ENCODE measurements at places on chromosomes 12 and 14.

DNA sequence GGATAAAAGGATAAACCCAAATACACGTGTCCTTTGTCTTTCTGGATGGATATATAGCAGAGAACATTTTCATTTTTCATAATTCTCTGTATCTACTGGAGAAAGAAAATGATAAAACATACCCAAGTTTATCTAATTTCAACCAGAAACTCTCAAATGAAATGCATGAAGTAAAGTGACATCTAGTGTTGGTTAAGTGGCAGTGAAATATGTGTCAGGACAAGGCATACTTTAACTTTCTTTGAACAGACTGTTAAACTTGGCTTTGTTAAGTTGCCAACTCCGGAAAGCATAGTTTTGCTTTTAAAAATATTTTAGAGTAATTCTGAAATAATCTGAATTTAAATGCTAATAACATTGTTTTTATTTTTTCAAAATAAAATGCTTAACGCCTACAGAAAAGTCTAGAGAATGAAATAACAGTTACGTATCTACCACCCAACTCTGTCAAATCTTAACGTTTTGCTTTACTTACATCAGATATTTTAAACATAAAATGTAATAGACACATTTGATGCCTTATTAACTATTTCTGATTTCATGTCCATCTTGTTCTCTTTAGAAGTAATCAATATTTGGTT lies 25.2 kb upstream of the NTN4 start:
- DNase-seq = peak; percentile 56

DNA sequence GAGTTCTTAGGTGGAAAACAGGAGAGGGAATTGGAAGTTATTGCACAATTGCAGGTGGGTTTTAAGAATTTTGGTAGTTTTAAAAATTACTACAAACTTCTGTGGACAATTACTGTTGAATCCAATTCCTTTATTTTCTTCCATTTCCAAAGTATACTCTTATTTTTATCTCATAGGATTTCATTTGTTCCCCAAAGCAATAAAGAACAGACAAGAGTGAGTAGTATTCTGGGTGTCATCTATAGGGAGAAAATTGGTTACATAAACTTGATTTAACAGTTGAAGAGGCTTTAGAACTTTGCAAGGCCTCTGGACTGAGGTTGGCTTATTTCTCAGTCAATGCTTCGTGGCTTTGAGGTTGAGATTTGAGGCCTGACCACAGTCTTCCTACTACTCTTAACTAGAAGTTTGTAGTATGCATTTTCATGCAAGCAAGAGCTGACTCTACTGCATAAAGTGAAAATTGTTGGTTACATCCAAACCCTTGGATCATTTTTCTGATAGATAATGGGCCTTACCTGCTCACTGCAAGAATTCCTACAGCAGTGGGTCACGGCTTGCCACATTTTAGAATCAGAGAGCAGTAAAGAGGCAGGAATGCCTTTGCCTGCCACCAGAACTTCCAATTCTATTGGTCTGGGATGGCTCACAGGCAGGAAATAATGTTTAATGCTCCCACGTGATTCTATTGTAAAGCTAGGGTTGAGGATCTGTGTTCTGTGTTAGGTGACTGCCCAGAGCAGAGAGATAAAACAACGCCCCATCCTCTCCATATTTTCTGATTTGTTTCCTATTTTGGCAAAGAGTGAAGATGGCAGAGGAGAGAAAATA lies 270.5 kb downstream of the TTC6 start:
- no peak for DNase-seq

DNA sequence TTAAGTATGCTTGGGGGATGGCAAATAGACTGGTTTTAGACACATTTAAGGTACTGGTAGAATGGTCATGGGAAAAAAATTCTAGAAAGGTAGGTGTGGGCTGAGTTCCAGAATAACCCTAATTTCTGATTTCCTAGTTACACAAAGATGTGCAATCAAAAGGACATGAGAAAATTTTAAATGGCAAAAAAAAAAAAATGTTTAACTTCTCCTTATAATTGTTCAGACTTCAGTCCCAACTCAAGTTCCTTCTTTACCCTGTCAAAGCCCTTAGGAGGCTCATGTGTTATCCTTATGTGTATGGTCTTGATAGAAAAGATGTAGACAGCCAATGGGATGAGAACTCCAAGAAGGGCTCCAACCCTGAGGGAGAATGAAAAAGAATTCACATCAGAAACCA lies 153.3 kb upstream of the PLEKHG7 start:
- DNase-seq = no peak

- no peak for DNase-seq
These were observed 1662.2 kb upstream of the FLRT2 start for GRCh38 chr14:83867566-83868225.

DNA sequence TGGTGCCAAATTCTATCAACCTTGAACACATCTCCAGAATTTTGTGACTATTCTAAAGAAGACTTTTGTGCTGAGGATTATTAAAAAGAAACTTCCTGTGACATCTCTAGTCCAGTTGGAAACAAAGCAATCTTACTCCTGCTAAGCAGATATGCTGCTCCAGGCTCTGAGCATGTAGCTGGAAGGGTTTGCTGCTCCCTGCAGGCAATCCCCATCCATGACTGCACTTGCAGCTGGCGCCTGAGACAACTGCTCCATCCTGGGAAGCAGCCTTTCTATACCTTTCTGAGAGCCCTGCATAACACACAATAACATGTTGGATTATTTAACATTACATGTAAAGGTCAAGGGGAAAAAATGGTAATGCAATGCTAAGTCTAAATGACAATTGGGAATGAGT lies 105.1 kb downstream of the NDUFA12 start:
- no peak for DNase-seq

GRCh38 chr14:78028471-78028870 lies 141.7 kb upstream of the NRXN3 start:
- DNase-seq = no peak

DNA sequence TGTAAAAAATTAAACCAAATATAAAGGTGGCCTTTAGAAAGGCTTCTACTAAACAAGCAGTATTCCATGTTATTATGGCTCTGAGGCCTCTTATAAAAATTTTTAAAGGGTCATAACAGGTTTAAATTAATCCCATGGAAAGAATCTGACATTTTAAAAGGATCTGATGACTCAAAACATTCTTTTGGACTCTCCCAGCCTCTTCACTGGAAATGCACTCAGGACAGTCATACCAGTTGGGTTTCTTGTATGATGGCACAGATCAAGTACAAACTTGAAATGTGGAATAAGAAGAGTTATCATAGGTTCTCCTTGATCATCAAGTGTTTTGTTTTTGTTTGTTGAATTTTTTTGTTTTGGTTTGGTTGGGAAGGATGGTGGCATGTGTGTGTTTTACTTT lies 50.8 kb downstream of the PPP2R5E start:
- peak; percentile 58 for DNase-seq

- DNase-seq = peak; percentile 90
These were observed 26.0 kb downstream of the MAPK1IP1L start for GRCh38 chr14:55077170-55078151.

DNA sequence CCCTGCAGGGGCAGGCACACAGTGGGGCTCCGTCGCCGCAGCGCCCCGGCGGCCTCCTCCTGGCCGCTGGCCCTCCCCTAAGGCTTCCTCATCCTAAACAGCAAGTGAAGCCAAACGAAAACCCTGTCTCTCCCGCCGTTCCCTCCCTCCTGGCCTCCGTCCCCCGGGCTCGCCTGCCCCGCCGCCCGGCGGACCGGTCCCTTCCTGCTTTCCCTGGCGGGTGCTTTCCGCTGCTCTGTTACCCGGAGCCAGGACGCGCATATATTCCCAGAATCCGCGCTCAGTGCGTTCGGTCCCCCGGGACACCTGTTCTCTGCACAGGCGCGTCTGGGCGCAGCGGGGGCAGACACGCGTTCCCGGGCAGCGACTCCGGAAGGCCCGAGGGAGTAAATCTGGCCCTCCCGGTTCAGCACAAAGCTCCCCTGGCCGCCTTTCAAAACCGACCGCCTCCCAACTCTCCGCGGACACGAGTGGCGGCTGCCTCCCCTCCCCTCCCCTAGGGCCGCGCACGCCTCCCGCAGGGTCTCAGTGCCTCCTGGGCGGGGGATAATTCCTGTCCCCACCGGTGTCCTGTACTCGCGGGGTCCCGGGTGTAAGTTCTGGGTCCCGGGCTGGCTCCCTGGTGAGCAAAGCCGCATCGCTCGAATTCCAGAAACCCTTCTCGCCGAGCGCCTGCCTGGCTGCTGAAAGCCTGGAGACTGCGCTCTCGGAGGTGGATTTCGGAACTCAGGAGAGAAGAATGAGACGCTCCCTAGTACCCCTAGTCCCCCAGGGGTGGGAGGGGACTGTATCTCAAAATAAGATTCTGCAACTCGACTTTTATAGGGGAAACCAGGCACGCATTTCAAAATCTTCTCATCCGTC lies 21.4 kb upstream of the CEP170B start:
- DNase-seq = peak; percentile 33

DNA sequence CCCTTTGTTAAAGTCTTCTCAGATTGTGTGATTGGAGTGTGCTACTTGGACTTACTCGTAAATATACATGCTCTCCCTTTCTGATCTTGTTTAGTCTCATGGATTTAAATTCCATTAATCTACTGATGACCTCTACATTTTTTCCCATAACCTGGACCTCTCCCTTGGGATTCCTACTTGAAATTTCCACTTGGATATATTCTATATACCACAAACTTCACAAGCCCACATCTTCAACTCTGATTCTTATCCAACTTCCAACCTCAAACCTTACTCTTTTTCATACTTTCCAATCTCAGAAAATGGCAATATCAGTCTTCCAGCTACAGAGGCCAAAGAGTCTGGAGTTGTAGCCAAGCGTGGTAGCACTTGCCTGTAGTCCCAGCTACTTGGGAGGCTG lies 49.1 kb upstream of the OTOGL start:
- DNase-seq = no peak

DNA sequence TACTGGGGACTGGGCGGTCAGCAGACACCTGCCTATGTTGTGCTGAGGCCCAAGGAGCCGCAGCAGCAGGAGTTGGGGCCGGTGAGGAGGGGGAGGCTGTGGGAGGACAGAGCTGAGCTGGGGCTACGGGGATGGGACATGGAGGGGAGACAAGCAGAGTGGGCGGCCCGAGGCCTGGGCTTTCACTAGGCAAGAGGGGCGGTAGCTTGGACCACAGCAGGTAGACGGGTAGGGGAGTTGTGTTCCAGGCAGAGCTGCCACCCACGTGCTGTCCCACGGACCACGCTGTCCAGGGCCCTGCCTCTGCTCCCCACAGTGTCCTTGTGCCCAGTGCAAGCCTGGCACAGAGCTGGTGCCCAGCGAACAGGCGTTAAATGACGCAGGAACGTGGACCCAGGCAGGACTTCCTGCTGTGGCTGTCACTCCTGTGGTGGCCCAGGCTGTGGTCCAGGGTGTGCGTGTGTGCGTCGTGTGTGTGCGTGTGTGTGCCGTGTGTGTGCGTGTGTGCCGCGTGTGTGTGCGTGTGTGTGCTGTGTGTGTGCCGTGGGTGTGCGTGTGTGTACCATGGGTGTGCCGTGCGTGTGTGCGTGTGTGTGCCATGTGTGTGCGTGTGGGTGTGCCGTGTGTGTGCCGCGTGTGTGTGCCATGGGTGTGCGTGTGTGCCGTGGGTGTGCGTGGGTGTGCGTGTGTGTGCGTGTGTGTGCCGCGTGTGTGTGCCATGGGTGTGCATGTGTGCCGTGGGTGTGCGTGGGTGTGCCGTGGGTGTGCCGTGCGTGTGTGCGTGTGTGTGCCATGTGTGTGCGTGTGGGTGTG lies 6.8 kb downstream of the CEP170B start:
- DNase-seq = no peak

- no peak for DNase-seq
These were observed 20.4 kb upstream of the AMIGO2 start for GRCh38 chr12:47100160-47100559.

DNA sequence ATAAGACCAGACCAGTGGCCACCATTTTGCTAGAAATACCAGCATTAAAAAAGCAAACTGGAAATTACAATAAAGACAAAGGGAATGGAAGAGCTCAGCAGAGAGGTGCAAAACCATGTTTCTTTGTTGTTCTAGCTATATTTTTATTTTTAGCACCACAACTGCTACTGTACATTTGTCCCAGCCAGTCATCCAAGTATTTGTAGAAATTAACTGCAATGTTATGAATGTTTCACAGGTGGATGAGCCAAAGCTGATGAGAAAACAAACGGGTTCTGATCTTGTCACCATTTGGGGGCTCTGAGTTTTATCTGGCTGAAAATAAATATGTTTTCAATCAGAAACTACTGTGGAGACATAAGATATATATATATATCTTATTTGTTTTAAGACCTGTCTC lies 24.9 kb upstream of the GCH1 start:
- DNase-seq = no peak

DNA sequence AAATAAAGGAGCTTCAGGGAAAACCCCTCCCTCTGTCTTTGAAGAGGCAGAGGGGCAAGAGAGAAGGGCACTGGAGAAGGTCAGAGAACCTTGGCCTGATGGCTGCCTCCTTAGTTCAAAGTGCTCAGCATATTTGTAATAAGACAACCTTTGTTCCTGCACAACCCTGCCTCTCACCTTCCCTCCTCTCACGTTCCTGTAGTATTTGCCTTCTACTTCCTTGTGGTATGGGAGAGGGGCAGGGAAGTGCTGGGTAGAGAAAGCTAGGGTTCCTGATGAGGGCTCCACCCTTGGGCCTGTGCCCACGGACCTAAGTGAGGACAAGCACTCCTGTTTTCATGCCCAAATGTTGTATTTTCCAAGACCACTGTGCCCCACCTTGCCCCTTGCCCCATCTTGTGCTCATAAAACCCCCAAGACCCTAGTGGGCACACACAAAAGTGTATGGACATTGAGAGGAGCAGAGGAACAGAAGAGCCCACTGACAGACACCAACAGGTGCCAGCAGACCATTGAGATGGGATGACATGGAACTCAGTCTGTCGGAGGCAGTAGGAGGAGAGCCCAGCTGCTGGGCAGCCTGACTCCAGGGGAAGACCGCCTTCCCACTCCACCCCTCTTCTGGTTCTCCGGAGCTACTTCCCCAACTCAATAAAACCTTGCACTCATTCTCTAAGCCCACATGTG lies 261.5 kb upstream of the CCDC196 start:
- DNase-seq = no peak

DNA sequence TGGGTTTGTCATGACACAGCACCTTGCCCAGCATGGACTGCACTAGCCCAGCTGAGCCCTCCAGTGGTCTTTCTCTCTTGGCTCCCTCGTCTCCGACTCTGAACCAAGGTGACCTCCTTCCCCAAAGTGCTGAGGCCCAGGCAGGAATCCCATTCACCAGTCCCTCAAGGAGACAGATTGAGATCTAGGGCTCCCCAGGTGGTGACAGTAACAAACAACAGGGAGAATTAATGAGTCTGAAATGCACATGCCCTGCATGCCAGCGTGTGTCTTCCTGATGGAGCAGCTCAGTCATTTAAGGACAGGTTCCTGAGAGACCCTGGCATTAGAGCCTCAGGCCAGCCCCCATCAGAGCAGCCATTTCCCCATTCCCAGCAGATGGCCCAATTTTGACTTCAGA lies 51.4 kb upstream of the OAS1 start:
- DNase-seq = peak; percentile 25

GRCh38 chr14:50601394-50601793 lies 41.4 kb downstream of the ATL1 start:
- DNase-seq = no peak

GRCh38 chr12:496736-497135 lies 37.0 kb downstream of the B4GALNT3 start:
- DNase-seq = no peak

- DNase-seq = no peak
These were observed 13.2 kb downstream of the DTX1 start for GRCh38 chr12:113069751-113070116.

Measured in kidney tubule cell (primary cell).